Aorta (tissue), 5 donors: ENCODE measurements at places on chromosomes 1 and 21. TPM values are rescaled to one million over a fixed set of nuclear protein-coding genes. Genes with fewer than 3 reads are reported as not detected.

The PGLYRP4 gene
- total RNA-seq, result not detected

DNA sequence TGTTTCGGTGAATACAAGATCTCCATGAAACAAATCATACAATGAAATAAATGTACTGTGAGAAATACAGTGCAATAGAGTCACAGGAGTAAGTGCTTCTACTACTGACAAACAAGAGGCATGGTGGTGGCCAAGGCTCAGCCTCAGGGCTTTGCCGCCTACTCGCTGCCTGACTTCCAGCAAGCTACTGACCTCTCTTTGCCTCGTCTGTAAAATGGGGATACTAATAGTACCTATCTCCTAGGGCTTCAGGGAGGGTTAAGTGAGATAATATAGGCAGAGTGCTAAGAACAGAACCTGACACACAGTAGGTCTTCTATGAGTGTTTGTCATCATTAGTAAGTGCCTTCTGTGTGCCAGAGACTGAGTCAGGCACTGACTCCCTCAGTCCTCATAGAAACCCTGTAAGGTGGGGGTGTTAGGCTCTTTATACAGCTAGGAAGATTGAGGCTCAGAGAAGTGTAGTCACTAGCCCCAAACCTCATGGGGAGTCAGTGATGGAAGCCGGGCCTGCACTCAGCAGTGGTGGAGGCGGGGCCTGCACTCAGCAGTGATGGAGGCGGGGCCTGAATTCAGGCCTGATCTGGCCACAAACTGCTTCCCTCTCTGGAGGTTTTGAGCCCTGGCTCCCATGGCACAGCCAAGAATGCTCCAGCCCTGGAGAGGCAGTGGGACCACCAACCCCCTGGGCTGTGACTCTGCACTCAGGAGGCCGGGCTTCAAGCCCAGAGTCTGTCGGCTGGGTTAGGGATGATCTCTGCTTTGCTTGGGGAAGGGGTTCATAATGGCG lies 6.8 kb downstream of the BSND start:
- peak; percentile 71 for DNase-seq

DNA sequence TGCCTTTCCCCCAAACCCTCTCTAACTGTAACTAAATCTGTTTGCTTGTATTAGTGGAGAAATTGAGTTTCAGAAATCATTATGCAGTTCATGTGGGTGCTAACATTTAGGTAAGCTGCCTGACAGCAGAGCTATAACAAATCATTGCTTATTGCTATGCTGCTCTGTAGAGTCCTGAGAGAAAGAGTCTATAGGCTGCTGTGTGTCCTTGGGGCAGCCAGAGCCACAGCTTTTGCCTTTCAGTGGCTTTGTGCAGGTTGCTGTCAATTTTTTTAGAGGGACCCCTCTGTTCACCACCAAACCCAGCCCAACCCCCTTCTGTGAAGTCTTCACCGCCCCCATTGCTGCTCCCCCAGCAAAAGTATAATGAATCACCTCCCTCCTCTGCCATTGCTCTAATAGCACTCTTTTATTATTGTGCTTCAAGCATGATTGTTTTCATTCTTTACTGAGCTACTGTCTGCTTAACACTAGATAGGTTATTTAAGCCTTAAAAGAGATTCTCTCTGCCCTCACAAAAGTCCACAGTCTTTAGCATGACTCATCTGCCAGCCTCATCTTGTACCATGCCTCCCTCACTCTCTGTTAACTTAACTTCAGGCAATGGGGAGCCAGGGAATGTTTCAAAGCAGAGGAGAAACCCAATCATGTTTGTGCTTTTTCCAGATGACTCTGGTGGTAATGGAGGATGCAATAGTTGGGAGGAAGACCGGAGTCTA lies 38.6 kb downstream of the DIRAS3 start:
- DNase-seq, result no peak

DNA sequence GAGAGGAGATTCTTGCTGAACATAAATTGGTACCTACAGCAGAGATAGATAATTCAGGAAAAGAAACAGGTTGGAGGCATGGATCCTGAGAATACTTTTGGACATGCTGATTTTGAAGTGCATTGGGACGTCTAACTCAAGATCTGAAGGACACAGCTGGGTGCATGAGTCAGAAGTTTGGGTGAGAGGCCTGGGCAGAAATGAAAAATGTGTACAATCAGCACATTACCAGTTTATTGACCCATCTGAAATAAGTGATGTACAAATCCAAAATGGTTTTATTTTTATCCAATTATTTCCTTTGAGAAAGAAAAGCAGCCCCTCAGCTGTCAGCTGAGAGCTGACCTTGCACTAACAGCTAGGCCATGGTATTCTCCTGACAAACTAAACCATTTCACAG lies 975.2 kb upstream of the B3GALT2 start:
- DNase-seq, result no peak

DNA sequence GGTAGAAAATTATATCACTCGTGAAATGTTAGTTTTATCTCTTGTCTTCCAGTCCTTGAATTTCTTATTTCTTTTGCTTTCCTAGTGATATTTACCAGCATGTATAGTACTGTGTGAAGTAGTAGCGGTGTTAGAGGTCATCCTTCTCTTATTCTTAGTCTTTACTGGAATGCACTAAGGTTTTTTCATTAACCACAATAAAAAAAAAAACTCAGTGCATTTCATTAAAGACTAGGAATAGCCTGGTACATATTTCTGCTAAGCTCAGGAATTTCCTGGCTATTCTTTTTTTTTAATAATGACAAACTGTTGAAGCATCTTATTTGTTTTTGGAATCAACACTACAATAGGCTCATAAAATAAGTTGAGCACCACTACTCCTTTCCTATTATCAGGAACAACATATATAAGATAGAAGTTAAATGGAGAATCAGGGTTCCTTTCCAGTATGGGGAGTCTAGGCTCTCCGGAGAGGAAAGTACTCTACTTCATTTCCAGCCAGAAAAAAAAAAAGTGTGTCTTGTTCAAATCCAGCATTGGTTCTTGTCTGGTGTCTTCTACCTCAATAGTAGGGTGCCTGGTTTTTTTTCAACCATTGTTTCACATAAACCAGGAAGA lies 60.0 kb downstream of the TNFSF18 start:
- no peak for DNase-seq

DNA sequence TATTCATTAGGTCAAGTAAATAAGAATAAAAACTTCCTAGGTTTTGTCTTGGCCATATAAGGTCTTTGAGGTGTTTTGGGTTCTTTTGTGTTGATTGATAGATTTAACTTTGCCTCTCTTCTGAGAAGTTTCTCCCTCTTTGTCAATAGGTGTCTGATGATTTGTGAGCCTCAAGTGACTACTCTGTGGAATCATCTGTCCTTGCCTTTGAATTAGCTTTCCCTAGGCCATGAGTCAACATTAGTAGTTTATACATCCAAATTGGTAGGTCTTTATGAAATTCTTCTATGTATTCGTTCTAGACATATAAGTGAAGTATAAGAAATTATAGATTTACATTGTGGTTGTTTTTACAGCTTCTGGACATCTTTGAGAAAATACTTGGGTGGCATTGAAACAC lies 864.4 kb downstream of the USP25 start:
- no peak for DNase-seq
